ENCODE measurements at places on chromosomes 3 and 15.

DNA sequence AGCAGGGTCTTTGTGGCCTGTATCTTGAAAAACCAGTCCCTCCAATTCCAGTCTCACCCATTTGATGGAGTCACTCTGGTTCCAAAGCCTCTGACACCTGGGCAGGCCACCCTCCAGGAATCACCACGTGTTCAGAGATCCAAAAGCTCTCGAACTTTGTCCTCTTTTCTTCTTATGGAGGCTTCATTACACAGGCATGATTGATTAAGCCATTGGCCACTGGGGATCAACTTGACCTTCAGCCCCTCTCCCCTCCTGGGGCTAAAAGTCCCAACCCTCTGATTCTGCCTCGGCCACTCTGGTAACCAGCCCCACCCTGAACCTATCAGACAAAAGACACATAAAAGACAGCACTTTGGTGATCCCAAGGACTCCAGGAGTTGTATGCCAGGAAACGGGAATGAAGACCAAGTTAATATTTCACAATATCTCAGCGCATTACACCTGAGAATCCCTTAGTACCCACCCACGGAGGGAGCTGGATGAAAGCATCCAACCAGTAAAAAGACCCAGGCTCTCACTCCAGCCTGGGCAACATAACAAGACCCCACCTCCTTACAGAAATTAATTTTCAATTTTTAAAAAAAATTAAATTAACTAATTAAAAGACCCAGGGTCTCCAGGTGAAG lies 23.0 kb upstream of the SSUH2 start:
- no peak for DNase-seq

DNA sequence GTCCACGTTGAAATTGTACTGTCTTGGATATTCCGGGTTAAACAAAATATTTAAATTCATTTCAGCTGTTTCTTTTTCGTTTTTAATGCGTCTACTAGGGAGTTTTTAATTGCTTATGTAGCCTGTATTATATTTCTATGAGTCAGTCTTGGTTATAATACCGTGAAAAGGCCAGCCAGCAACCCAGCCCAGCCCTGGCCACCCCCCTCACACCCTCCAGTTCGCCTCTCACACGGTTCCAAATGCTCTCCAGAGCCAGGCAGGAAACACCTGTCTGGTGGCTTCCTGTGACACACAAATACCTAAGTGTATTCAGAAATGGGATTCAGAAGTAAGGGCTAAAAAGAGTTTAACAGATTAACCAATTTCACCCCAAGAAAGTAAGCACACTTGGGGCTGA lies 4.4 kb downstream of the SH3BP5 start:
- DNase-seq, result no peak

DNA sequence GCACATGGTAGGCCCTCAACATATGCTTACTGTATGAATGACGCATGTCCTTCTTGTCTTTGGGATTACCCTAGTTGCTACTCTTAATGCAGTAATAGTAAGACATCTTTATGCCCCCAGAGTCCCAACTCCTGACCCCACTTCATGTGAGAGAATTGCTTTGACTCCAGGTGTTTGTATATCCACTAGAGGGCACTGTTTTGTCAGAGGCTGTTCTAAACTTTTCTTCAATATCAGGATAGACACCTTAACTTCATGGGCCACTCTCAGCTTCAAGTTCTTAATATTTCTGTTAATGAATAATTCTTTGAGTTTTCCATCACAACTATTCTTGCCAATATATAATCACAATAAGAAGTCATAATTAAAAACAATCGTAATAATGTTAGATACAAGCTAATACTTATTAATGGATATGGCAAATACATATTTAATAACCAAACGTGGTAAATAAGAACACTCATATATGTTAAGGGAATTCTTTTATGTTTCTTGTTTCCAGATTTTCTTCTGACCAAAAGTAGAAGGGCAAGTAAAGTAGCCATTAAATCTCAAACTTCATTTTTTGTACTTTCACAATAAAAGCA lies 337.2 kb upstream of the DNAJC19 start:
- no peak for DNase-seq

DNA sequence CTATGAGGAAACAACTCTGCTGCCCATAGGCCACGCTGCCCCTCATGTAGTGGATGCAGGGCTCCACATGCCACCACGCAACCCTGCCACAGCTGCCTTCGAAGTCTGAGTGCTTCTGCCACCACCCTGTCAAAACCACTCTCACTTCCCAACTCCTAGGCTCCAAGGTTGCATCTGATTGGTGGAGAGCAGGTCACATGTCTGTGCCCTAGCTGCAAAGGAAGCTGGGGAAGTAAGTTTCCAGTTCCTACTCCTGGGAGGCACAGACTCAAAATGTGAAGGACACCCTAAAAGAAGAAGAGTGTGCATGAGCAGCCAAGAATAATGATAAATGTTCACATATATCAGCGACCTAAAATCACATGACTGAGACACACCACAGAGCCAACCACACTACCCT lies 31.9 kb upstream of the TICRR start:
- DNase-seq, result no peak

GRCh38 chr3:18080198-18080689 lies 337.8 kb upstream of the TBC1D5 start:
- peak; percentile 16 for DNase-seq

DNA sequence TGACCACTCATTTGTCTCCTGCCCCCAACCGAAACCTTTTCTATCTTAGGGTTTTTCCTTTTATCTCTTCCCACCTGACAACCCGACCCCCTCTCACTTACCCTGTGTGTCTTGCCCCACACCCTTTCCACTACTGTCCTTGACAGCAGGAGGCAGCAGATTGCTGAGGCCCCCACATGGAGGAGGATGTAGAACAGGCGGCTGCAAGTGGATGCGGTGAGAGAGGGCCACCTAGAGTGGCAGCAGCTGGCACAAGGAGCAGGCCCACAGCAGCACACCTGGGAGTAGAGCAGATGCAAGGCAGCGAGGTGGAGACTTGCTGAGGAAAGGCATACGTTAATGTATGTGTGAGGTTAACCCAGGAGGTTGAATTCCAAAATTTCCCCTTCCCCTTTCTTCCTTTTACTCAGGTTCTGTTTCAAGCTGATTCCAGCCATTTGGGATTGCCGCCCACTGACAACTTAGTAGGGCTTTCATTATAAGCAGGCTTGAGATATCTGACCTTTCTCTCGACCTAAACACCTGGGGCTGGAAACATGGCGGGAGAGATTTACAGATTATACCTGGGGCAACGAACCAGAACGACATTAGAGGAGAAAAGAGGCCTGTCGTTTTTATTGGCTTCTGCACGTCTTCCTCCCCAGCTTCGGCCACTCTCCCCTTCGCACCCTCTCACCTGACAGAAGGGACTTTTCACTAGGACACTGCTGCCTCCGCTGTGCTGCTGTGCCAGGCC lies 643 bp downstream of the SERINC4 start:
- DNase-seq, result no peak

DNA sequence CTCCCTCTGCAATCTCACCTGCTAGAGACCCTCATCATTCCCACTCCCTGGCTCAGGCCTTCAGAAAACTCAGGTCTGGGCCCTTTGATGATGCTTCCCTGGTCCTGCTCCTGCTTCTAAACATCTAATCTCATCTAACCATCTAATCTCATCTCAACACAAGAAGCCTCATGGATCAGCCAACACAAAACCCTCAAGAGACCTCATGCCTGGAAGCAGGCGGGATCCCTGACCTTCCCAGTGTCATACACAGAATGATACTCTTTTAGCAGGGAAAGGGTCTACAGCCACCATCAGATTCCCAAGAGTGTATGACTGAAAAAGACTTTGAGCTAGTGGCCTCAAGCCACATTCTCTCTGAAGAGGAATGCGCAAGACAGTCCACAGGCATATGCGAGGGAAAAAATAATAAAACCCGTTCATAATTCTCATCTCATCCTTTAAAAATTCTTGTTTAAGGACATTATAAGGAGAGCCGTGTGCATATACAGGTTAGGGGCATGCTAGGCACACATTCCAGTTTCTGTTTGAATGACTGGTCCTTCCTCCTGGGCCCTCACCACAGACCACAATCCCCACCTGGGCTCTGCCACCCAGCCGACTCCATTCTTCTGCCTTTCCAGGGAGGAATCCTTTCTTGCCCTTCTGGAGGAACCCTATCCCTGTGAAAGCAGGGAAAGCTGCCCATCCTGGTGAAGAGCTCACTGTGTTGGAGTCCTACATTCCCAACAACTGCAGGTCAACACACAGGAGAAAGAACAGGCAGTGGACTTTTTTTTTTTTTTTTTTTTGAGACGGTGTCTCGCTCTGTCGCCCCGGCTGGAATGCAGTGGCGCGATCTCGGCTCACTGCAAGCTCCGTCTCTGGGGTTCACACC lies 2.2 kb downstream of the ZXDC start:
- DNase-seq, result peak; percentile 3

- DNase-seq, result no peak
These were observed 416.5 kb downstream of the TBL1XR1 start for GRCh38 chr3:176780766-176781165.
